ENCODE measurements at places on chromosomes 2 and 18.
A peak's percentile ranks its signal among the peaks of the same experiment; 100 is the strongest.

GRCh38 chr2:226835420-226835795 is 446 bp upstream of the RHBDD1 start:
- DNase-seq, result no peak

DNA sequence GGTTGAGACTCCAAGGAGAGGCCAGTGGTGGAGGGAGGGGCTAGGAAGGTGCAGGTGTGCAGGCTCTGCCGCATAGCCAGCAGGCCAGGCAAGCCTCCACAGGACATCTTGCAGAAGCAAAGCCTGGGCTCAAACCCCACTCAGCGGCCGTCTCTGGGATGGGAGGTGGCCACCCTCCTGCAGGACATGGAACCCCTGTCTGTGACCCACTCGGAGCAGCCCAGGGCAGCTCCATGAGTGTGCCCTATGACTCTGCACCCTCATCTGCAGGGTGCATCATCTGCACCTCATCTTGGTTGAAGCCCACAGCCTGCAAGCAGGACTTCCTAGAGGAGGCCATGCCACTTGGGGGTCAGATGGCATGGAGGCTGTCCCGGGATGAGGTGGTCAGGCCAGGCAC is 46.3 kb downstream of the GPC1 start:
- DNase-seq, result no peak

- no peak for DNase-seq
Measured at GRCh38 chr2:200728630-200729029, 83.1 kb upstream of the BZW1 start.

DNA sequence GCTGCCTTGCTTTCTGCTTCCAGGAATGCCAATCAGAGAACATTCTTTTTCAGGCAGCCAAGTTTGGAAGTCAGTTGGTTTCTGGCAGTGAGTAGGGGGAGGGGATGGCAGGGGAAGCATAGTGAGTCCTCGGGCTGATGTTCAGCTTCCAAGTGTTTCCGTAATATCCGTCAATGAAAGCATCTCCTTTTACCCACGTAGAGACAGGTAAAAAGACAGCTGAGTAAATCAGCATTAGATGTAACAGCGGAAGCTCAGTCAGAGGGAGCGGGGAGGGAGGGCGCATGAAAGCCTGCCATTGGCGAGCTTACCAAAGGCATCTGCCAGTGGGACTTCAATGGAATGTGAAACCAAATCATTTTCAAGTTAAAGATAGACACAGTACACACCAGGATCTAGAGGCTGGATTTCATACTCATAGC is 117.1 kb upstream of the DTNA start:
- no peak for DNase-seq

GRCh38 chr18:2617401-2617998 is 38.0 kb upstream of the SMCHD1 start:
- DNase-seq, result no peak

GRCh38 chr2:17270894-17271293 is 247.3 kb downstream of the RAD51AP2 start:
- DNase-seq, result no peak

- DNase-seq, result no peak
Measured at GRCh38 chr2:36653967-36654694, 42.4 kb upstream of the VIT start.

DNA sequence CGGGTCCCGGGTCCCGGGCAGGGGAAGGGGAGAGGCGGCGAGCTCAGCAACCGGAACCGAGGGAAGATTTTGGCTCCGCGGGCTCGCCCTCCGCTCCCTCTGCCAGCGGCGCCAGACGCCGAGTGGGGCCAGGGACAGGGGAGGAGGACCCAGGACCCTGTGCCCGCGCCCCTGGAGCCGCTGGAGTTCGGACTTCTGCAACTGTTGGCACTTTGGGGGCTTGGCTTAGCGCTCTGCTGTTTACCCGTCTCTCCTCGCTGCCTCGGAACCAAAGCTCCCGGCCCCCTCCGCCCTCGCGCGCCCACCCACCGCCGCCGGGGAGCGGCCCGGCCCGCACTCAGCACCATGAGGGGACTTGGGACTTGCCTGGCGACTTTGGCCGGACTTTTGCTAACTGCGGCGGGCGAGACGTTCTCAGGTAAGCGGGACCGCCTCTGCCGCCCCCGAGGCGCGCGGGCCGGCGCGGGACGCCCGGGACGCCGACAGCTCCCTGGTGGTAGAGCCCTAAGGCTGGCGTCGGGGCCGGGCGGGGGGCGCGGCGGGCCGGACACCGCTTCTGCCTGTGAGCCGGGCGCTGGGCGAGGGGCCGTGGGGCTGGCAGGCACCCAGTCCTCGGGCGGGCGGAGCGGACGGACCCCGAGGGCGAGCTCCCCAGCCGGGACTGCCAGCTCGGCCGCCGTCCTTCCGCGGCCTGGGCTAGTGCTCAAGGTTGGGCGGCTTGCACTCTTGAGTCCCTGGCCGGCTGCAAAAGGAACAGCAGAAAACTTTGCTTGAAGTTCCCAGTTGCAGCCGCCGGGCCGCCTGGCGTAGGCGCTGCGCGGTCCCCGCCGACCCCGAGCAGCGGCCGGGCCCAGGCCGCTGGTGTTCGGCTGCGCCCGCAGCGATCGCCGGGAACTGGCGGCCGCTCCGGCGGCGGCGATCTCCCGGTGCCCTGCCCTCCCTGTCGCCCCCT is 634 bp downstream of the PTPRM start:
- DNase-seq, result peak; percentile 15

GRCh38 chr2:30437809-30438548 is 9.1 kb upstream of the LCLAT1 start:
- no peak for DNase-seq

DNA sequence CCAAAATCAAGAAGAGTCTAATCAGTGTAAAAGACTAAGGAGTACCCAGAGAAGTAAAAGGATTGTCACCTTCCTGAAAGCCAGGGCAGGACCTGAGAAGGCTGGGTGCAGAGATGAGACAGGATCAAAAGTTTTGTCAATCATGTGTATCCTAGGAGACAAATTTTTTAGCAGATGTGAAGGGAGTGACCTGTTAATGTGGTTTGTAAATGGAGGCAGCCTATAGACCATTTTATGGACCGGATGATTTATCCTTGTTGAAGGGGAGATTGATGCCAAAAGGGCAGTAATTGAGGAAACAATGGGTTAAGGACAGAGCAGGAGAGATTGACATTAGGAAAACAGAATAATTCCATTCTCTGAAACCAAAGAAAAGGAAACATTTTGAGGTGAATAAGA is 813 bp downstream of the NDC80 start:
- DNase-seq, result no peak

GRCh38 chr2:50059462-50059861 is 905.1 kb upstream of the FSHR start:
- DNase-seq, result no peak

DNA sequence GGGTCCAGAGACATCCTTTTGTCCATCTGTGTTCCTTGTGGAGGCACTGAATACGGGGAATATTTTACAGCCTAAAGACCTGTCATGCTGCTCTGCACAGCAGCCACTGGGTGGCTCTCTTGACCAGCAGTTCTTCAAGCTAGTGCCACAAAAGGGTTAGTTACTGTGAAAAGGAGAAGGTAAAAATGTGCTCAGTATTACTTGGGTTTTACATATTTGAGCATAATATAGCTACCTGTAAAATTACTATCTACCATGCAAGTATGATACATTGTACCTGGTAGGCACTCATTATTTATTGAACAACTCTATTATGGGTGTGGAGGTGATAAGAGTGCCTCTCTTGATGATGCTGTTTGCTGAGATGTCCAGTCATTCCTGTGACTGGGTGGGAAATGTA is 23.6 kb downstream of the FZD5 start:
- DNase-seq, result peak; percentile 46

GRCh38 chr2:164984428-164984827 is 29.1 kb upstream of the SLC38A11 start:
- no peak for DNase-seq

DNA sequence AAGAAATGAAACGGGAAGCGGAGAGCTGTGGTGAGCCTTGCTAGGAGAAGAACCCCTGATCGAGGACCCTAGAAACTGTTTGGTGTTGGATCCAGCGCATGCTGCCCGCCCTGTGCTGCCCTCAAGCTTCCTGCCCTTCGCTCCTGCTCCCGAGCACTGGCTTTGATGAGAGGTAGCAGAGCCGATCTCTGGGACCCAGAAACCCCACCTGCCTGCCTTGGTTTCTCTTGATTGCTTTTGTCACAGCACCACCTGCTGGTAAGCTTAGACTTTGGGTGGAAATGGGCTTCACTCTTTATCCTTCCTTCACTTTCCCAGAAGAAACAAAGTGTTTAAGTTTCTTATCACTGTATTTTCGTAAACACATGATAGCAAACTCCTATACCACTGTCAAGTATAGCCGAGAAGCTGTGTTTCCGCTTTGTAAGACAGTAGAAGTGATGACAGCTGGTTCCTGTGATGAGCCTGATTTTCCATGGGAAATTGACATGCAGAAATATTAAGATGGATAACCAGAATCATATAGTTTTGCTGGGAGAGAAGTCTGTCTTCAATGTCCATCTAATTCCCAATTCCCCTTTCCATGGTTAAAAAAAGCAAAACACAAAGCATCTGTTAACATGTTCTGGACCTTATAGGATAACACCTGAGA is 267.4 kb downstream of the PHLPP1 start:
- peak; percentile 60 for DNase-seq

GRCh38 chr2:166610913-166611305 is 116.9 kb upstream of the SCN7A start:
- DNase-seq, result no peak

- DNase-seq, result no peak
Measured at GRCh38 chr18:35623255-35623654, 41.7 kb downstream of the GALNT1 start.

GRCh38 chr2:222393733-222394267 is 30.5 kb upstream of the SGPP2 start:
- DNase-seq, result no peak

GRCh38 chr2:122755281-122755780 is 999.9 kb downstream of the TSN start:
- no peak for DNase-seq

GRCh38 chr18:41347057-41347456 is 608.0 kb upstream of the PIK3C3 start:
- DNase-seq, result no peak

- DNase-seq, result no peak
Measured at GRCh38 chr2:222214885-222215284, 83.9 kb downstream of the PAX3 start.

- no peak for DNase-seq
Measured at GRCh38 chr2:241317391-241317790, 1.7 kb downstream of the SEPTIN2 start.

- peak; percentile 95 for DNase-seq
Measured at GRCh38 chr2:237726401-237726830, 72.2 kb upstream of the RBM44 start.

DNA sequence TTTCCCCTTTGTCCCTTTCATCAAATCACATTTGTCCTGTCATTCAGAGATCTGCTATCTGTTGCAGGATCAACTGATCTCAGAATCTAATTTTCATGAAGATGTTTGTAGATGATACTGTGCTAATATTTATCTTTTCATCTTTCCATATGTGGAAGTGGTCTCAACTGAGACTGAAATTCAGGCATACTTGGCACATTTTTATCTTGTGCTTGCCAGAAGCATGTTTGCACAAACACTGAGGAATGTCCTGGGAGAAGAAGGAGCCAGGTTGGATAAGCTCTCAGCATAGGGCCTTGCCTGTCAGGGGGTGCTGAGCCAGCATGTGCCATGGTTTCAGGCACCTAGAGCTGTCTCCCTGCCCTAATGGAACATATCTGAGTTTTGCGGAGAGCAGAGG is 24.5 kb upstream of the MMADHC start:
- DNase-seq, result no peak

DNA sequence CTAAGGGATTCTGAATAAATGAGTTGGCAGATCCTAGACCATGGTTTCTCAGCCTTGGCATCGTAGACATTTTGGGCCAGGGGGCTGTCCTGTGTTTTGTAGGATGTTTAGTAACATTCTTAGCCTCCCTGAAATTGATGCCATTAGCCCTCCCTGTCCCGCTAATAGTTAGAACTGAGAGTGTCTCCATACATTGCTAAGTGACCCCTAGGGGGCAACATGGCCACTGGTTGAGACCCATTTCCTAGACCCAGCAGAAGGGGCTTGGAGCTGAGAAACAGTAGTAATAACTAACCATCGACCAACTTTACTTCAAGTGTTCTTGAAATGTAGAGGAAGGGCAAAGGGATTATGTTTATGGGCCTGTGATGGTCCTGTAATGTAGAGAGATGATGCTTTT is 40.8 kb downstream of the KCMF1 start:
- DNase-seq, result no peak

GRCh38 chr2:131030478-131030971 is 62.7 kb downstream of the FAM168B start:
- no peak for DNase-seq

DNA sequence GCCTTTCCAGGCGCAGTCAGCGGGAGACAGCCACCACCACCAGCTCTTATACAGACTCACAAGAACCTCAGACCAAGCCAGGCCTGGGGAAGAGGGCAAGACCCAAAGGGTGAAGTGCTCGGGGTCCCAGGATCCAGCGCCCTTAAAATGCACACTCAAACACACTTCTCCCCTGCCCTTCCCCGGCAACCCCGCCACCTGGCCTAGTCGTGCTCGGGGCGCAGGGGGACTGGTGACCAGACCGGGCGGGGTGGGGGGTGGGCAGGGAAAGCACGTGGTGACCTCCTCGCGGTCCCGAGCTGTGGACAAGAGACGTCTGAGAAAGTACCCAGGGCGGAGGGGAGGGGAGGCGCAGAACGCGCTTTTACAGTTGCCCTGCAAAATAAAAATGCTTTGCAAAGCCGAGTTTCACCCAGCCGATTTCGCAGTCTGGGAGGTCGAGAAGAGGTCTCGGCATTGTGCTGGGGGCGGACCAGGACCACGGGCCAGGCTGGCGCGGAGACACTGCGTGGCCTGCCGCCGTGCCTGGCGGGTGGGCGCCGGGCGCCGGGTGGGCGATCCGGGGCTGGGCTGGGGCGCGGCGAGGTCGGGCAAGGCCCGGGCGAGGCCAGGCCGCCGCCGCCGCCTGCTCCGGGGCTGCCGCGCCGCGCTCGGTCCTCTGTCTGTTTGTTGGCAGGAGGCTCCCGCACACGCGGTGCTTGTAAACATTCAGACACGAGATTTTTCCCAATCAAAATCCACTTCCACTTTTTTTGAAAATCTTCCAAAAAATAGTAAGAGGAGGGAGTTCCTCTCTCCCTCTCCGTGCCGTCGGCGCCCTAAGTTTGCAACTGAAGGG is 2.0 kb downstream of the BCL11A start:
- peak; percentile 46 for DNase-seq

- peak; percentile 24 for DNase-seq
Measured at GRCh38 chr2:192749611-192750200, 555.0 kb upstream of the TMEFF2 start.
